ENCODE measurements at places on chromosomes 13 and 19.

DNA sequence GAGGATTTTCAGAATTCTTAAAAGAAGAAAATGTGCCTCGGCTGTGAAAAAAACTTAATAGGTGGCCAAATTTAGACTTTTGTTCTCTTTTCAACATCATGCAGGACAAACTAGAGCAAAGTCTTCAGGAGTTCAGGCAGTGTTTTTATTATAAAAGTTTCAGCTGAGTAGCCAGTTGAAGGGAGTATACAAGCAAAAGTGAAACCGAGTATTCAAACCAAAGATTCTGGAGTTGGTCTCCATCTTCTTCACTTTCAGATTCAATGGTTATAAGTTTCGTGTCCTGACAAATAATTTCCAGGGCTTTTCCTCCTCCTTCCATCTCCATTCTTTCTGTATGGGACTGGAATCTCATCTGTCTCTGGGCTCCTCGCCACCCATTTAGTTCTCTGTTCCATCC, 379.7 kb downstream of the GPC5 start:
- DNase-seq, result no peak

GRCh38 chr13:48843630-48844380, 131.9 kb upstream of the FNDC3A start:
- DNase-seq, result no peak

- peak; percentile 26 for DNase-seq
Observed at GRCh38 chr13:107743983-107744382, 471.4 kb downstream of the LIG4 start.

GRCh38 chr19:46898731-46899130, 37.9 kb downstream of the ARHGAP35 start:
- peak; percentile 61 for DNase-seq

- DNase-seq, result no peak
Observed at GRCh38 chr19:8665468-8666213, 33.0 kb downstream of the ACTL9 start.

GRCh38 chr13:20566468-20566897, 474 bp upstream of the IFT88 start:
- DNase-seq, result no peak

Data from fibroblast of pulmonary artery (primary cell).